ENCODE measurements at places on chromosomes 4 and X.

GRCh38 chr4:38060829-38061431 is 100.7 kb downstream of the PTTG2 start:
- no peak for DNase-seq

DNA sequence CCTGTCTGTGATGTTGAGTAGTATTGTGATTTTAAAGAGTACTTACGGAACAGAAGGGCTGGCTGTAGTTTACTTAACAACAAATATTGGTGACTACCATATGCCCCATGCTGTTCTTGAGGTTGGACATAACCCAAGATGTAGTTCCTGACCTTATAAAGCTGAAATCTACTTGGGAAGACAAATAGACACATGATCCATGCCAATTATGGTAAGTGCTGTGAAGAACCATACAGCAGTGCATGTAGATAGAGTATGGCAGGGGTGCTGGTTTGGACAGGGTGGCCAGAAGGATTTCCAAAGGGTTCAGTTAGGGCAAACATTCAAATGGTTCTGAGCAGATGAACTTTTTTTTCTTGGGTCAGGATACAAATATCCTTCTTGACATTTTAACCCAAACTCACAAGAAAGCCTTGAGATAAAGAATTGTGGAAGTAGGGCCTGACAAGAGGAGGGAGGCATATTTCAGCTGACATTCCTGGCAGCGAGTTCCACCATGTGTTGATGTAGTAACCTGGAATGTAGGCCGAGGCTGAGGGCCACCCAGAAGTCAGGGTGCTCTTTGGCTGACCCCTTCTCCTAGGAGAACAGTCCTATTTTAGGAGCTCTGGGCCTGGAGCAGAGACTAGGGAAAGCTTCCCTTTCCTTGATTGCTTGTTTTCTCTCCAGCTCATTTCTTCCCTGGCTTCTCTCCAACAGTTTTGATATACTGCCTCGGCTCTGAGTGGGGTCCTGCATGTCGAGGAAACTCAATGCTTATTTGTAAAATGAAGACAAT is 74.2 kb downstream of the FREM3 start:
- peak; percentile 30 for DNase-seq

- DNase-seq: no peak
These were observed 158.6 kb downstream of the PAPSS1 start for GRCh38 chr4:107561481-107561880.

DNA sequence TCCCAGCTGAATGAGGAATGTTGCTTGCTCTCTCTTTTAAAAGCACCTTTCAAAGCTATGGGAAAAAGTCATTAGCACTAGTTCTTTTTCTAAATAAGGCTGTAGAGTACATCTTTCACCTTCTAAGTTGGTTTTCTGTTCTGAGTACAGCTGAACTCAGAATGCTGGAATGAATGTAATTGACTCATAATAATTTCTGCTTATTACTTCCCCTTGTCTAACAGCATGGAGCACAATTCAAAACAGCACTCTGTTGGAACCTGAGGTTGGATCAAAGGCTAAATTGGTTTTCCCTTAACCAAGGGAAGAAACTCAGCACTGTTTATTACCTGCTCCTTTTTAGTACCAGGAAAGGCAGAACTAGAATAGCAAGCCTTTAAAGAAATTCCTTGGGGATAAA is 33.5 kb upstream of the CYP2U1 start:
- DNase-seq: no peak

GRCh38 chr4:97239667-97239997 is 903.6 kb downstream of the STPG2 start:
- no peak for DNase-seq

Data from fibroblast of the conjunctiva (primary cell).